Mammary epithelial cell (primary cell): ENCODE measurements at places on chromosomes 1 and 21.

GRCh38 chr1:201215531-201216357, 25.1 kb downstream of the IGFN1 start:
- DNase-seq = no peak

GRCh38 chr1:29756901-29757725, 520.8 kb downstream of the PTPRU start:
- DNase-seq = no peak

GRCh38 chr1:204194080-204194479, 2.2 kb downstream of the KISS1 start:
- DNase-seq = no peak

DNA sequence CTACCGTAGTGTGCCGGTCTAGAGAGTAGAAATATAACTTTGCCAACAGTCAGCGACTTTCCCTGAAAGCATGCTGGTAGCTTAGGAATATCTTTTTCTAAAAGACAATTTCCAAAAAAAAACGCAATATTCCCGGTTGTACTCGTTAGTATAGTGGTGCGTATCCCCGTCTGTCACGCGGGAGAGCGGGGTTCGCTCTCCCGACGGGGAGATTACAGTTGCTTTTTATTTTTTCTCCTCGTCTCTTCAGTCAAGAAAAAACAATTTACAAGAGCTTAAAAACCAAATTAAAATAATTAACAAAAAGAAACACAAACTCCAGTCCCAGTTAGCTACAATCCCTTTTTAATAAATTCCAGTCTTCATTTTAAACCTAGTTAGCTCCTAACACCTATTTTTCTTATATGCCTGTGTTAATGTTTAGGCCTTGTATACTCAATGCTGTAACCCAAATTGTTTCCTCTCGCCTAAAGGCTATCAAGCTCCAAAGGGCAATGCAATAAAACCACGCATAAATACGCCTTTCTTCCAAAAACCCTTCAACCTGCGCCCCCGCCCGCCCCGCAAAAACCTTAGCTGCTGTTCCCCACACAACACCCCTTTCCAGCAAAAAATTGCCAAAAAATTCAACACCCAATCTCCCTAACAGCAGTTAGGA, 7.8 kb downstream of the HSPA6 start:
- no peak for DNase-seq

DNA sequence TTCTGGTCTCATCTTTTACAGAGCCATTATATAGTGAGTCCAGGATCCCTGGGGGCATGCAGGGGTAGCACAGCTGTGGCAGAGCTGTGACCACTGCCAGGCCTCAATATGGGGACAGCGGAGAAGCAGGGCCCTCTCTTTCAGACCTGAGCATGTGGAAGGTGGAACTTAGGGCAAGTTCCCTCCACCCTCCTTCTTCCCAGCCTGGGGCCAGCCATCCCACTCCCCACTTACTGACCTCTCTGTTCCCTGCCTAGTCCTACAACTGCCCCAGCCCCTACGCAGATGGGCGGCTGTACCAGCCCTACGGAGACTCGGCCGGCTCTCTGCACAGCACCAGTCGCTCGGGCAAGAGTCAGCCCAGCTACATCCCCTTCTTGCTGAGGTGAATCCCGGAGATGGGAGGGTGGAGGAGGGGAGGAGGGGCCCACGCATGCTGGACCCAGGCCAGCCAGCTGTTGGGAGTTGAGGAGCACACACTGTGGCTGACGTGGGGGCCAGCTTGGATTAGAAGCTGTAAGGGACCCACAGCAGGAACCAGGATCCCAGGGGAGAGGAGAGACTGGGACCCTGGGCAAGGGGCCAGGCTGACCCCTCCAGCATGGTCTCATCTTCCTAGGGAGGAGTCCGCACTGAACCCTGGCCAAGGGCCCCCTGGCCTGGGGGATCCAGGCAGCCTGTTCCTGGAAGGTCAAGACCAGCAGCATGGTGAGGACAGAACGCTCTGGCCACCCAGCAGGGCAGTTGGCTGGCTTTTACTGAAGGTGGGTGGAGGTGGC, 10.7 kb downstream of the PSRC1 start:
- DNase-seq = no peak

DNA sequence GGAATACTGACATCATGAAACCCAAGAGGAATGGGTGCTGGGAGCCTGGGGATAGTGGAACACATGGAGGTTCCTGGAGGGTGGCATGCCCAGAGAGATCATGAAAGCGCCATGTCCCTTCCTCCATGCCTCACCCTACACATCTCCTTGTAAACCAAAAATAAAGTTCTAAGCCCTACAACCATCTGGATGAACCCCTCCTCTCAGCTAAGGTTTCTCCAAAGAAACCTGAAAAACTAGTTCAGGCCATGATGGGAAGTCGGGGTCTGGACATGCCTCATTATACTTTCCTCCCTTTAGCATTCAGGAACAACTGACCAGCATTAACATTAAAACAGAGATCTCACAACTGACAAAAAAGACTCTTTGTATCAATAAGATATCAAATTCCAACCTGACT, 68.5 kb downstream of the ACBD6 start:
- DNase-seq = no peak

DNA sequence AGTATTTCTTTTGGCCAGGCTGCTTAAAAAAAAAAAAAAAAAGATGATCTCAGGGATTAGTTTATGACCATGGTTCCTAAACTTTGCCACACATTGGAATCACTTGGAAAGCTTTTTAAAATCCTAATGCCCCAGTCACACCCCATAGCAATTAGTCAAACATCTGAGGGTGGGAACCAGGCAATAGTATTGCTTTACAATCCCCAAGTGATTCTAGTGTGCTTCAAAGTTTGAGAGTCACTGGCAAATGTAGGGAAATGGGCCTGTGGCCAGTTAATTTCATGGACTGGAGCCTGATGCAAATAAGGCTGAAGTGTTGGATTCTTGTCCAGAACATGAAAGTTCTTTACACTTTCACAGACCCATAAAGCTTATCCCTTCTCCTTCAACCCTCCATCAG, 374.6 kb upstream of the ESRRG start:
- no peak for DNase-seq

GRCh38 chr1:201838381-201838780, 9.4 kb downstream of the IPO9 start:
- no peak for DNase-seq

DNA sequence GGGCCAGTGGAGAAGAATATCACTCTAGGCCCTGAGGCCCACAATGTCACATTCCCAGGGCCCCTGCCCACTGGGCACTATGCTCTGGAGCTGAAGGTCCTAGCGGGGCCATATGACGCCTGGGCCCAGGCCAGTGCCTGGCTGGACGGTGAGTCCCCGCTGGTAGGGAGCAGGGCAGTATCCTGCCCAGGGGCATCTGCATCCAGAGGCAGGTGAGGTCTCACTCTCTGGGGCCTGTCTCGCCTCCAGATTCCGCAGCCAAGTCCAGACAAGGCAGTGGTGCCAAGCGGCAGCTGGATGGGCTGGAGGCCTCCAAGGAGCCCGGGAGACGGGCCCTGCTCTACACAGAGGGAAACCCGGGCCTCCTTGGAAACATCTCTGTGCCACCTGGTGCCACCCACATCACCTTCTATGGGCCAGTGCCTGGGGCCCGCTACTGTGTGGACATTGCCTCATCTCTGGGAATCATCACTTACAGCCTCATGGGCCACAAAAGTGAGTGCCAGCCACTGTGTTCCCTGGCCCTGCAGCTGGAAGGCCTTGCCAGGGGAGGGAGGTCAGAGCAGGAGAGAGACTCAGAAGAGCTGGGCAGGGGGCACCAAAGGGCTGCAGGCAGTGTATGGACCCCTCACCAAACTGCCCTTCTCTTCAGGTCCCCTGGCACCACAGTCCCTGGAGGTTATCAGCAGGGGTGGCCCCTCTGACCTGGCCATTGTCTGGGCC, 11.1 kb upstream of the PTPN7 start:
- no peak for DNase-seq

DNA sequence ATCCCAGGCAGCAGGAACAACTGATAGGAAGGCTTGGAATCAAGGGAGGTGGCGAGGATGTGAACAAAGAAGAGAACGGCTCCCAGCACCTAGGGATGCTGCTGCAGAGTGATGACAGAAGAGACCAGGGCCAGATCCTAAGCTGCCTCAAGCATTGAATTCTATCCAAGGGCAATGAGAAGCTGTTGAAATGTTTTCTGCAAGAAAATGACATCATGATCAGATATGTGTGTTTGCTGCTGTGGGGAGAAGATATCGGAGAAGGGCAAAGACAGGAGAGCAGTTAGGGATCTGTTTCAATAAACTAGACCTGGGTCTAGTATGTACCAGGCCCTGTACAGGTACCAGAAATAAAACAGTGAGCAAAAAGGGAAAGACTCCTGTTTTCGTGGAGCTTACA, 194.7 kb upstream of the RAB4A start:
- no peak for DNase-seq

GRCh38 chr21:44618909-44619308, 7.0 kb downstream of the KRTAP10-8 start:
- no peak for DNase-seq

- DNase-seq = no peak
Measured at GRCh38 chr1:117682372-117682771, 76.5 kb downstream of the TENT5C start.

DNA sequence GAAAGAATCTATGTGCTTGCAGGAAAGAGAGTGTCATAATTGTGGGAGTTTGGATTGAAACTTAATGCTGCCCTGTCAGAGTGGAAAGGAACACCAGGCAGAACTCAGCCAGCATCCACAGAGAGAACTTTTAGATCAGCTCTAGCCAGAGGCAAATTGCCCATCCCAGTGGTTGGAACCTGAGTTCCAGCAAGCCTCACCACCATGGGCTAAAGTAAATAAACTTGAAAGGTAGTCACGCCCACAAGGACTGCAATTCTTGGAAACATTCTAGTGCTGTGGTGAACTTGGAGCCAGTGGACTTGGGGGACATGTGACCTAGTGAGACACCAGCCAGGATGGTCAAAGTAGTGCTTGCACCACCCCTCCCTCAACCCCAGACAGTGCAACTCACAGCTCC, 571.6 kb downstream of the LRRIQ3 start:
- DNase-seq = peak; percentile 0

- DNase-seq = no peak
Measured at GRCh38 chr1:30038134-30039025, 685.0 kb downstream of the MATN1 start.

GRCh38 chr1:167697667-167698141, 24.1 kb upstream of the MPZL1 start:
- no peak for DNase-seq

GRCh38 chr1:50978852-50979781, 9.1 kb downstream of the CDKN2C start:
- DNase-seq = no peak

DNA sequence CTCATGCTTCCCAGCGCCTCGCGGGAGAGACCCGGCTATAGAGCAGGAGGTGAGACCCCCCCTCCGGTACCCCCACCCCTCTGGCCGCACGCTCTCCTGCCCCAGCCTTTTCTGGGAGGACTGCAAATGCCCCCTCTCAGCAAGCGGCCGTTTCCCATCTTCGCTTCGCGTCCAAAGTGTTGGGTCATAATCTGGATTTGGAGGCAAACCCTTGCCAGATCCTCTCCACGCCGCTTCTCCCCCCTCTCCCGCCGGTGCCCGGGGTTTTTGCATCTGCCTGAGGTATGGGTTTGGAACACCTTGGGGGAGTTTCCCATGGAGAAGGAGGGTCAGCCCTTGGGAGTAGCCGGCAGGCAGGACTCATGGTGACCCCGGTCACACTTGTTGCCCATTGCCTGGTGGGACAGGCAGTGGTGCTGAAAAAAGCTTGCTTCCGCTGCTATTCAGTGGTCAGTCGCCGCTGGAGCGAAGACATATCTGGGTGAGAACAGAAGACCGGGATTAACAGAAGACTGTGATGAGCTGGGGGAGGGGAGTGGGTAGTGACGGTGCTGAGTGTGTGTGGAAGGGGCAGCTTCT, 935 bp downstream of the KCNK2 start:
- DNase-seq = no peak

GRCh38 chr1:10980094-10980577, 32.3 kb upstream of the TARDBP start:
- peak; percentile 78 for DNase-seq

- DNase-seq = no peak
Measured at GRCh38 chr1:220966881-220967611, 87.8 kb downstream of the HLX start.

DNA sequence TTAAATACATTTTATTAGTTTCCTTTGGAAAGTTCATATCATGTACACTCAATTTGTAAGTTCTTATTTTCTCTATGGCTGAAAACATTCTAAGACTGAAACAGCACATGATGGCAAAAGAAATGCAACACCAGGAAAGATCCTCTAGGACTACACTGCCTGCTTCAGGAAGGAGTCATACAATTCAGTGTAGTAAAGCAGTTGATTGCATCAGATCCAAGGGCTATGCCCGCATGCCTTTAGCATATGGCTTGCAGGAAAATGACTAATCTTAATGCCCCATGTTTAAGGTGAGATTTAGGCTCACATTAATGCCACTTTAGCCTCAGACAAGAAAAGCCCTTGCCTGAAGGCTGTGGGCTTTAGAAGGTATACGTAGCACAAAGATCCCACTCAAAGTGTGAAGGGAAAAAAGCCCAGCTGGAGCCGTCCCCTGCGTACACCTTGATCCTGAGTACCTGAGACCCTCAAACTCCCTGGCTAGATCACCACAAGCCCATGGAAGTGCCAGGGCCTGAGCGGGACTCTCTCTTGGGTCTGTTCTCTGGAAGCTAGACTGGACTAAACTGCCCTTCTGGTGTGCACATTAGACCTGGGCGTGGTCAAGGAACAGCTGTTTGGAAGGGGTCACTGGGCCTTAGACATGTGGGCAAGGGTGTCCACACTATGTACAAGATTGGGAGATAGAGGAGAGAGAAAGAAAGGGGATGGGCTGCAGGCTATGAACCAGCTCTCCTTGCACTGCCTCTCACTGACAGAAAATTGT, 52.9 kb downstream of the ESRRG start:
- DNase-seq = peak; percentile 17

- peak; percentile 16 for DNase-seq
Measured at GRCh38 chr1:20981915-20982314, 194.8 kb downstream of the EIF4G3 start.

DNA sequence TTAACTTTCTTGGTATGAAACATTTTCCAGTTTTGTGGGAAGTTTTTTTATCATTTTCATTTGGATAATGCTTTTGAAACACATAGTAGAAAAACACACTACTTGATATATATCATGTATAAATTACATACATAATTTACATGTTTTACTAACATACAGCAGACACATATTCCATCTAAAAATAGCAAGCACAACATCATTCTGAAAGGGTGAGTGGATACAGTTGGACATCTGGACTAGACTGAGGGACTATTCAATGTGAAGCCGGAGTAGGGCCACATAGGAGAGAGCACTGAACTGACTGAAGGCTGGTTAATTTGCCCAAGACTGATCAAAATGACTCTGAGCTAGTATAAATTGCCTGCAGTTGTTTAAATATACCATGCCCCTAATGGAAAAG, 11.7 kb downstream of the CDKN2C start:
- no peak for DNase-seq

DNA sequence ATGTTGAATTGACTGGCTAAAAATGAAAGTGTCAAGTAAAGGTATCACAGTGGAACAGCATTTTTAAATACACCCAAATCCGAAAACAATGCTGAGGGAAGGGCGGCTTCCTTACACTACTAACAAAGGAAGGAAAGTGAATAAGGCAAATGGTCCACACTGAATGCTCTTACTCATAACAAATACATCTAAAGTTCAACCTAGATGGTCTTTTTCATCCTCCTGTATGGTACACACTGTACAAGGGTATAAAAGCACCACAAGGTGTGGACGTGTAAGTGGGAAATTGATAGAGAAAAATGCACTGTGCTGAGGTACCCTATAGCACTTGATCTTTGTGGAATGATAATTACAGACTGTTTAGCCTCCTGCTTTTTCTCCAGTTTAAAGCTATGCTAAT, 7.1 kb upstream of the PALMD start:
- no peak for DNase-seq
